Naive thymus-derived CD8-positive, alpha-beta T cell (primary cell): ENCODE measurements at places on chromosomes 13 and 19.

GRCh38 chr19:53991224-53992113, at the start of gene CACNG6:
TSS of gene CACNG6 (plus strand) at chr19:53991637. CDS start at chr19:53992878, 1,241 bp downstream.
- DNase-seq: no peak

GRCh38 chr13:94711561-94712286, 621 bp downstream of the SOX21 start:
- no peak for DNase-seq

DNA sequence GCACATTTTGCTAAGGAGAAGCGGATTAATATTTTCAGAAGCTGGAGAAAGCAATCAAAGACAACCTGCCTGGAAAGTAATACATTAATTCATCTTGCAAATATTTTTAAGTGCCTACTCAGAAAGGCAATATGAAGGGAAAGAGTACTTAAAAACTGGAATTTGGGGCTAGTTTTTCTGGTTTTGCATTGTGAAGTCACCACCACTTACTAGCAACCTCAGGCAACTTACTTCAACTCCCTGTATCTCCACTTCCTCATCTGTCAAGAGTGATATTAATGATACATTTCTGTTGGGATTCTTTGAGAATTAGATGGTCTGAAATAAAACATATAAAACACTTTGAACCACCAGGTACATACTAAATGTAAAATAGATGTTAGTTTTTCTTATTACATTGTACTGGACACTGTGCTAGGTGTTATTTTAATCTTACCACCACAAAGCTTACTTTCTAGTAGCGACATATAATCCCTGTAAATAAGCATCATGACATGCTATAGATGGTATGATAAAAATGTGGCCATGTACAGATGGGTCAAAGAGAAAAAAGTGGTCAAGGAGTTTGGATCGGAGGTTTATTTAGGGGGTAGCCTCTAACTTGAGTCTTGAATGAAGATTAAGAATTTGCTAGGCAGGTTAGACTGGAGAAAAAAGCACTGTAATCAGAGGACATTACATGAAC, 101.2 kb downstream of the SPRY2 start:
- no peak for DNase-seq

DNA sequence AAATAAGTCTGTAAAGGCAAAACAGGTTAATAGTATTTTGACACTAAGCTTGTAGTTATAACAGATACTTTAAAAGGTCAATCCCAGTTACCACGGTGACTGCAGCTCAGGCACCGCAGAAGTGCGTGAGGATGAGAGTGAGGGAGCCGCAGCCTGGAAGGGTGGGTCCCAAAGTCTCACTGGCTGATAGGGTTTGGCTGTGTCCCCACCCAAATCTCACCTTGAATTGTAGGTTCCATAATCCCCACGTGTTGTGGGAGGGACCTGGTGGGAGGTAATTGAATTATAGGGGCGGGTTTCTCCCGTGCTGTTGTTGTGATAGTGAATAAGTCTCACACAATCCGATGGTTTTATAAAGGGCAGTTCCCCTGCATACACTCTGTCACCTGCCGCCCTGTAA, 40.0 kb upstream of the GAS6 start:
- DNase-seq: no peak

GRCh38 chr13:100564444-100565223, 24.0 kb downstream of the GGACT start:
- DNase-seq: no peak

DNA sequence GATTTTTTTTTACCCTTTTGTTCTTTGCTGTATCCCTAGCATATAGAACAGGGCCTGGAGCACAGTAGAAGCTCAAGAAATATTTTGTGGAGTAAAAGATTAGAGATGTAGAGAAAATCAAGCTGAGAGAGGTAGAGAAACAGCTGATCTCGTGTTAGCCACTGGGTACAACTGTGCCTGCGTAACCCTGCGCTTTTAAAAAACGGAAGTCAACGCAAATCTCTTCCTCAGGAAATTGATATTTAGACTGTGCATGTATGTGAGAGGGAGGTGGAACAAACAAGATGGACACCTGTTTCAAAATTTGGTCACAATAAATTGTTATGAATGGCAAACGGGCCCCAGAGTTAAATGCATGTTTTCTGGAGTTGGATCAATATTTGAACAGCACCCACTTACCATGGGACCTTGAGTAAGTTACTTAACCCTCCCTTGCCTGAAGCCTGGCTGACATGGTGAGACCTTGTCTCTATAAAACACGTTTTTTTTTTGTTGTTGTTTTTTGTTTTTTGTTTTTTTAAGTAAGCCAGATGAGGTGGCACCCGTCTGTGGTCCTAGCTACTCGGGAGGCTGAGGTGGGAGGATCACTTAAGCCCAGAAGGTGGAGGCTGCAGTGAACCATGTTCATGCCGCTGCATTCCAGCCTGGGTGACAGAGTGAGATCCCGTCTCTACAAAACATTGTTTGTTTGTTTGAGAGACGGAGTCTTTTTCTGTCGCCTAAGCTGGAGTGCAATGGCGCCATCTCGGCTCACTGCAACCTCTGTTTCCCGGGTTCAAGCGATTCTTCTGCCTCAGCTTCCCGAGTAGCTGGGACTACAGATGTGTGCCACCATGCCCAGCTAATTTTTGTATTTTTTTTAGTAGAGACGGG, 3.3 kb upstream of the EPOR start:
- no peak for DNase-seq

- no peak for DNase-seq
Measured at GRCh38 chr13:77492982-77493381, 42.5 kb upstream of the SCEL start.

GRCh38 chr13:78339927-78340326, 263.4 kb downstream of the POU4F1 start:
- no peak for DNase-seq

GRCh38 chr13:77774181-77774580, 76.7 kb downstream of the SLAIN1 start:
- no peak for DNase-seq

- no peak for DNase-seq
Measured at GRCh38 chr13:53379485-53379884, 350.9 kb downstream of the OLFM4 start.

DNA sequence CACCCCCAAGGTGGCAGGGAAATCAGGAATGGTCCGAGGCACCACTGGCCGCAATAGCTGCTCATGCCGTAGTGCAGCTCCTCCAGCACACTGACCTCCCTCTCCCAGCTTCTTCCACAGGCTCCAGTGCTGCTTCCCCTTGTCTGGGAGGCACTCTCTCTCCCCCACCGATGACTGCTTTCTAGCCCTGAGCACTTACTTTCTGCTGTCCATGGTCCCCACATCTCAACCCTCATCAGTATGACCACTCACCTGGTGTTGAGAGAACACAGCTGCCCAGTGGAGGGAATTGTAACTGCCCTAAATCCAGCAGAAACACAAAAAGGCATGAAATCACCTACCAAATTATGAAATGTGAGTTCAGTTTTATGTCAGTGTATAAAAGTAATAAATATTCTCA, 28.9 kb upstream of the TPP2 start:
- DNase-seq: no peak

GRCh38 chr19:44684892-44685863, 13.8 kb upstream of the CEACAM16 start:
- DNase-seq: no peak

- DNase-seq: no peak
Measured at GRCh38 chr13:73717632-73718031, 416.6 kb downstream of the KLF12 start.

- DNase-seq: no peak
Measured at GRCh38 chr13:20239748-20240147, 7.6 kb upstream of the GJB6 start.

- DNase-seq: no peak
Measured at GRCh38 chr19:4983346-4984105, 14.6 kb downstream of the KDM4B start.

- DNase-seq: no peak
Measured at GRCh38 chr13:39561971-39562370, 41.0 kb downstream of the LHFPL6 start.

GRCh38 chr13:28830580-28830979, 10.4 kb downstream of the MTUS2 start:
- DNase-seq: no peak

DNA sequence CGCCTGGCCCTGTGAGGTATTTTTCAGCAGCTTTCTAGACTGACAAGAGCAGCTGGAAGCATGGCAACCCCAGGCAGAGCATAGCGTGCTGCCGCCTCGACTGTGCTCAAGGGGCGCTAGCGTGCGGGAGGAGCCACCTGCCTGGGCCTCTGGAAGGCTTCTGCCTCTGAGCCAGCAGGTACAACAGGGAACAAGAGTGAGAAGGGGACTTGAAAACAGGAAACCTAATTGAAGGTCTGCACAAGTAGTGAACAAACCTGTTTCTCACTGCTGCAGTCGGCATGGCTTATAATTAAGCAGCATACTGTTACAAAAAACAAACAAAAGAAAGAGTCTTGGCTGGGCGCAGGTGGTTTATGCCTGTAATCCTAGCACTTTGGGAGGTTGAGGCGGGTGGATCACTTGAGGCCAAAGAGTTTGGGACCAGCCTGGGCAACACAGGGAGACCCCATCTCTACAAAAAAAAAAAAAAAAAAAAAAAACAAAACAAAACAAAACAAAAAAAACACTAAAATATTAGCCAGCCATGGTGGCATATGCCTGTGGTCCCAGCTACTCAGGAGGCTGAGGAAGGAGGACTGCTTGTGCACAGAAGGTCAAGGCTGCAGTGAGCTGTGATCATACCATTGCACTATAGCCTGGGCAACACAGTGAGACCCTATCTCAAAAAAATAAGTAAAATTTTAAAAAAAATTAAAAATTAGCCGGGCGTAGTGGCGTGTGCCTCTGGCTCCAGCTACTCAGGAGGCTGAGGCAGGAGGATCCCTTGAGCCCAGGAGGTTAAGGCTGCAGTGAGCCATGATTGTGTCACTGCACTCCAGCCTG, 12.6 kb upstream of the GARRE1 start:
- no peak for DNase-seq

- DNase-seq: no peak
Measured at GRCh38 chr13:36884235-36884634, 35.8 kb downstream of the SMAD9 start.

GRCh38 chr13:48263196-48263595, 30.2 kb downstream of the ITM2B start:
- no peak for DNase-seq

DNA sequence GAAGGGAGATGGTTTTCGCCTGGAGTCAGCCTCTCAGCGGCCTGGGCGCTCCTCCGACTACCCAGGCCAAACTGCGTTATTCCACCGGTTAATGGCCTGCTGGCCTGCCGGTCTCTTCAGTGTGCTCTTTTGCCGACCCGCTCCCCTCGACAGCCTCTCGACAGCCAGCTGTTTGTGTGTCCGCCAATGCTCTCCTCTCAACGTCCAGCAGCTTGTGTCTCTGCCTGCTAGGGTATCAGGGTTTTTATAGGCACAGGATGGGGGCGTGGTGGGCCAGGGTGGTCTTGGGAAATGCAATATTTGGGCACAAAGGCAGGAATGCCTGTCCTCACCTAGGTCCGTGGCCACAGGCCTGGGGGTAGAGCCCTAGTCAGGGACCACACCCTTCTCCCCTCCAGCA, 1.5 kb upstream of the ZNF235 start:
- DNase-seq: no peak

DNA sequence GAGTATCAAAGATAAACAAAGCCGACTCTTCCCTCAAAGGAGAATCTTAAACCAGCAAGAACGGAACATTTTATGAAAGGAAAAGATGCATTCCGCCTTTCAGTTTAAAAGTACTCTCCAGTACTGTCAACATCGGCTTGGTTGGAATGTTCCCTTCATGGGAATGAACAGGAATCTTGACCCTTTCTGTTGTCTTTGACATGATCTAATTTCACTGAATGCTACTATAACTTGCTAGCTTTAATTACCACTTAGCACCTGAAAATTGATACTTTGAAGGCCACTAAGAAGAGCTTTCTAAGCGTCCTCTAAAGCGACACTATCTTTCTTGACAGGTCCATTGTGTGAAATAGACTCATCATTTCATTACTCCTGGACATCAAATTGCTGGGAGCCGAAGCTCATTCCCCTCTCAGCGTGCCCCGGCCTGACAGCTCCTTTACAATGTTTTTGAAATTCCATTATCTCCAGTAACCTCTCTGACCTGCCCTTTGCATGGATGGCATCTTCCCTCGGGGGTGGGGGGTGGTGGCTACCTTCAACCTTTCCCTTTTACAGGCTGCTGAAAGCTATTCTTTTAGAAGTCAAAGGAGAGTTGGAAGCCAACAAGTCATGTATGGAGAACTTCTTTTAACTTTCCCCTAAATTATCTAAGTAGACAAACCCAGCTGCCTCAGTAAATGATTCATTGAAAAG, 67.9 kb downstream of the EFNB2 start:
- no peak for DNase-seq

DNA sequence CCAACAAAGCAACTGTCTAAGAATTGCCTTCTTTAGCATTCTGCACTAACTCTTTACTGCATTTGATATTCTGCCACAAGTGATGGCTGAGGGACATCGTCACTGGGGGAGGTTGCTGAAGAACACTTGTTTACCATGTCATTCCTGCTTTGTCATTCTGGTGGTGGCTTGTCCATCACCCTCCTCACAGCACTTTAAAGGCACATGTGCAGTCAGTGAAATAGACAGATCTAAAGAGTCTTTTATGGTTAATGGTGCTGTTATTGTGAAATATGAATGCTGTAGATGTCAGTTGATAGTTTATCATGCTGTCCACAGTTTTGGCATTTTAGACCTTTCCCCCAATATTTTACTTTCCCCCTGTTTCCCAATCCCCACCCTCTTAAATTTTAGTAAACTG, 120.9 kb upstream of the TSC22D1 start:
- DNase-seq: no peak

- DNase-seq: no peak
Measured at GRCh38 chr13:31769575-31769974, 30.2 kb downstream of the RXFP2 start.

DNA sequence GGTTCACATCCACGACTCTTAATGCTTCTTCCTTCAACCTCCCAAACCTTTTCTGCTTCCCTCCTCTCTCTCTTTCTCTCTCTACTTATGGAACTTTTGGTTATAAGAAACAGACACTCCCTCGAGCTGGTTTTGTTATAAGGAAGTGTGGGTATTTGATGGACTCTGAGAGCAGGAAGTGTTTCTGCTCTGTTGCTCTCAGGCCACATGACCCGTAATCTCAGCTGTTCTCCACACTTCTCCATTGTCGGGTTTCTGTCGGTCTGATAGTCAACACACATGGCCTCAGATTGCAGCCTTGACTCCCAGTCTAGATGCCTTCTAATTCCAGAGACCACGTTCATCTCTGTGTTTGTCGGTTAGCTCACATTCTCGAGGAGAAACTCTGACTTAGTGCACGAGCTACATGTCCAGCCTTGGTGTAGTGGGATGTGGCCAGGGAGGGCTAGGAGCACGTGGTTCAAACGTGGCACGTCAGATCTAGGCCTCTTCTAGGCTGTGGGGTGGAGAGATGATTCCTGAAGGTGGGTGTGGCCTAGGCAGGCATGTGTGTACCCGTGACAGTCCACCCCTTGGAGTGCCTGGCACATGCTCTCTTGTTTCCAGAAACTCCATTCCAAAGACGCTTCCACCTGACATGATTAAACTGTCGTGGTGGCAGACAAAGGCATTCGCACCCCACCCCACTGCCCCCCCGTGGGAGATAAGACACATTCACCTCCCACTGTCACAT, 26.3 kb downstream of the CNFN start:
- DNase-seq: no peak

- no peak for DNase-seq
Measured at GRCh38 chr19:42613666-42614065, 18.9 kb upstream of the CEACAM8 start.

- DNase-seq: no peak
Measured at GRCh38 chr19:45187421-45188100, 9.0 kb downstream of the BLOC1S3 start.

GRCh38 chr13:58843071-58843470, 1211.5 kb downstream of the PCDH17 start:
- DNase-seq: no peak
